ENCODE measurements at places on chromosomes 5 and 9.

DNA sequence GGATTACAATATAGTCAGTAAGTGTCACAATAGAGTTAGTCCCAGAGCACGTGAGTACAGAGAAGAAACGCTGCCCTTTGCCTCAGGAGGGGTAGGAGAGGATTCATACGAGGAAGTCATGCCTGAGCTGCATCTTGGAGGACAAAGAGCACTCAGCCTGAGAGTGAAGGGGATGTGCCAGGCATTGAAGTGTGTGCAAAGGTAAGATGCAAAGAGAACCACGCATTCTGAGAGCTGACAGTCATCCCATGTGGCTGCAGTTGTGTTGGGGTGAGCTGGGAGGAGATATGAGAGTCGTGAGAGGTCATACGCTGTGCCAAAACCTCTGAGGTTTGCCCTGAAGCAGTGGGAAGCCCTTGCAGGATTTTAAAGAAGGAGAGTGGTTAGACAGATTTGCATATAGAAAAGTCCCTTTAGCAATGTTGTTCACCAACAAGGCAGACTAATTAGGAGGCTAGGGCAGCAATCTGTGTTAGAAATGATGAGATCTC is 97.5 kb downstream of the PIP5K1B start:
- DNase-seq = peak; percentile 57

GRCh38 chr5:119058979-119059529 is 11.8 kb upstream of the DMXL1 start:
- DNase-seq = no peak

DNA sequence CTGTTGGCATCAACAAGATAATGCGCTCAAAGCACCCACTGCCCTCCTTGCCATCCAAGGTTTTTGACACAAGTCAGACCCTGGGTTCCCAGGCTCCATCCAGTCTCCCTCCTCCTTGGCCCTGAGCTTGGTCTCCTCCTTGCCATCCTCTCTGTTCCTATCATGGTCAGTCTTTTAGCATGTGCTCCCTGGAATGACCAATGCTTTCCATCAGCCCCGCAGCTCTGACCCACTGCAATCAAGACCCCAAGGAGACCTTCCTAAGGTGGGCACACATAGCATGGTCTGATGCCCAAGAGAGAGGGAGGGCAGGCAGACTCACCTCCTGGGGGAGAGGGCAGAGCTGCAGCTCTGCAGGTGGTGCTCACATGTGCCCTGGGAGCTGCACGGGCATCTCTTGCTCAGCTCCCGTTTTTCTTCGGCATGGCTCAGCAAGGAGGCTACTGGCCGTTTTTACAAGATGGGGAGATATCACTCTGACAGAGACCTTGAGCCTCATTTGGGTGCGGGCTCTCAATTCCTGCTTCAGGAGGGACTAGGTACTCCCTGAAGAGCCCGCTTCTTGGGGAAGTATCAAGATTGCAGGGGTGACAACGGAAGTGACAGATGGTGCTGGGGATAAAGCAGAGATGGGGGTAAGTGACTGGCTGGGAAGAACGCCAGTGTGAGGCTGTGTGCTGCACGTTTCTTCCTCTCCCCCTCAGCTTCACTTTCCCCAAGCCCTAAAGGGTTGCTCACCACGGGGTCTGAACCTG is 3.3 kb downstream of the SEPTIN8 start:
- DNase-seq = no peak

- no peak for DNase-seq
These were observed 72.4 kb upstream of the OLFM1 start for GRCh38 chr9:135015096-135015495.

DNA sequence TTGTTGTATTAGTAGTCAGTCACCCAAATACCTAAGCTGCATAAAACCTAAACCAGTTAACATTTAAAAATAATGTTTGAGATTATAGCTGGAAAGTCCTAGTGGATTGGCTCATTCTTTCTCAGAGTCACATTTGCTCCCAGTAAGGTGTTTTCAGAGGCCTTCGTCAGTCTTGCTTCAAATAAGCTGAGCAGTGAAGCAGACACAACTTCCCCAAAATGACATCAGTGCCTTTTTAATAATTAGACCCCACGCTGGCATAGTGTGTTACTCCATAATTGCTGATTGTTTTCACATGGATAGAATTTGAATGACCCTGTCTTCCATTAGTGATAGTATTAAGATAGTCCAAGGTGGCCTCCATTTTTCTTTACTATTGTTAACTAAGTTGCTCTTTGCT is 245.8 kb downstream of the PJA2 start:
- DNase-seq = no peak
